ENCODE measurements at places on chromosomes 12 and 14.

GRCh38 chr12:78792052-78792698 lies 72.4 kb upstream of the SYT1 start:
- DNase-seq: no peak

GRCh38 chr12:6363330-6364043 lies 11.9 kb downstream of the SCNN1A start:
- peak; percentile 58 for DNase-seq

GRCh38 chr12:44224399-44225148 lies 388.7 kb downstream of the TMEM117 start:
- DNase-seq: no peak

- DNase-seq: no peak
These were observed 80.8 kb downstream of the BHLHE41 start for GRCh38 chr12:26044007-26044394.

DNA sequence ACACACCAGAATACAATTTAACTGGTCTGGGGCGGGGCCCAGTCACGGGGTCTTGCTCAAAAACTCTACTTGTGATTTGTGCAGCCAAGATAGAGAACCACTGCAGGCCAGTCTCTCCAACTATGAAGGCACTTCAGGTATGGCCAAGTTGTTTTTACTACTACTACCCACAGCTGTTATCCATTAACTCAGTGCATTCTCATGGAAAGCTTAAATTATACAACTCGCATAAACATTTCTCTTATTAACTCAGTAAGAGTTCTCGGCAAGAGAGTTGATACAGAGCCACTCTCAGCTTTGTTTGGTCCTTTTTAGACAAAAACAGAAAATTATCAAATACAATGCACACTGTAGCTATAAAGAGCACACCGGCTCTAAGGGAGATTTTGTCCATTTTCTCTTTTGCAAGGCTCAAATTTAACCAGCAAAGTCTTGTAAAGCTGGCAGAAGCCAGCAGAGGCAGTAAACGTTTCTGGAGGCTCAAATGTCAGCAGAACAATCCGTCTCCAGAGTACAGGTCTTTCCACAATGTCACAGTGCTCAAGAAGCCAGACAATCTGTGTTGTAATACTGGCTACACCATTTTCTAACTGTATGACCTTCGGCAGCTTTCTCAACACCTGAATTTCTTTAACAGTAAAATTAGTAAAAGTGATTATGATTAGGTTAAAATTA lies 85.9 kb downstream of the PTGER2 start:
- DNase-seq: no peak

- DNase-seq: no peak
These were observed 21.9 kb upstream of the CIPC start for GRCh38 chr14:77076113-77076631.

GRCh38 chr12:50753232-50753769 lies 10.6 kb upstream of the ATF1 start:
- DNase-seq: no peak

DNA sequence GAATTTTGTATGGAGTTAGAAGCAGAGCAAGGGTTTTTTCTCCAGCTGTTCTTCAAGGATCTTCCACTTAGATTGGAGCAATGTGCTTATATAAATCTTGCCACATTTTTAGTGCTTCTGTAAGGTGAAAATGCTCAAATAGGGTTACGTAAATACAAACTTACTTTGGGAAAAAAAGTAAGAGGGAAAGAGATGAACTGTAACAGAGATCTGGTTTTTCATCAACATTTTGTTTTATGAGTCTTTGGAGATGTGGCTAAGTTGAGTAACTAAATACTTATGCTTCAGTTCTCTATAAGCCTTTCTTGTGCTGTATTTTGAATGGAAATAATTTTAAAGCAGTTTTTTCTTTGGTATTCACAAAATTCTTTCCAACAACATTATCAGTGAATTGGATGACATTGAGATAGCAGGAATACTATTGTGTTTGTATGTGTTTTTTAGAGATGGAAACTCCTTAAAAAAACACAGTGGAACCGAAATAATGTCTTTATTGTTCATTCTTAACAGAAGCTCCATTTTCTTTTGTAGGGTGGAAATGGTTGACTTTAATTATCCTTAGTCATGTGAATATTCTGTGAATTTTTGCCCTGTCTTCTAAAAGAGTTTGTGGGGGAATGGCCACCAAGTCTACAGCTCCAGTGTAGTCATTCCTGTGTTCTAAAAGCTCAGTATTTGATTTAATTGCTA lies 45.7 kb downstream of the NPAS3 start:
- no peak for DNase-seq

DNA sequence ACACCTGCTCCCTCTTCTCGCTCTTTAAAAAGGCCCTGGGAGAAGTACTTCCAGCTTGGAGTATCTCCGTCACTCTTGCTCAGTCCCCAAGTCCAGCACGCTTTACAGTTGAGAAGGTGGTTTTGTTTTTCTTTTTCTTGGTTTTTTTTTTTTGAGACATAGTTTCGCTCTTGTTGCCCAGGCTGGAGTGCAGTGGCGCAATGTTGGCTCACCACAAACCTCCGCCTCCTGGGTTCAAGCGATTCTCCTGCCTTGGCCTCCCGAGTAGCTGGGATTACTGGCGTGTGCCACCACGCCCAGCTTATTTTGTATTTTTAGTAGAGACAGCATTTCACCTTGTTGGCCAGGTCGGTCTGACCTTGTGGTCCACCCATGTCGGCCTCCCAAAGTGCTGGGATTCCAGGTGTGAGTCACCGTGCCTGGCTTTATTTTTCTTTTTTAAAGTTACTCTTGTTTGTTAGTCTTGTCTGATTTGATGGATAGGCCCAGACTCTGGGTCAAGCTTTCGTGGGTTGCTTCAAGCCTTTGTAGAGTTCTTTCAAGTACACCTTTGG lies 1.9 kb downstream of the TDRD9 start:
- no peak for DNase-seq

DNA sequence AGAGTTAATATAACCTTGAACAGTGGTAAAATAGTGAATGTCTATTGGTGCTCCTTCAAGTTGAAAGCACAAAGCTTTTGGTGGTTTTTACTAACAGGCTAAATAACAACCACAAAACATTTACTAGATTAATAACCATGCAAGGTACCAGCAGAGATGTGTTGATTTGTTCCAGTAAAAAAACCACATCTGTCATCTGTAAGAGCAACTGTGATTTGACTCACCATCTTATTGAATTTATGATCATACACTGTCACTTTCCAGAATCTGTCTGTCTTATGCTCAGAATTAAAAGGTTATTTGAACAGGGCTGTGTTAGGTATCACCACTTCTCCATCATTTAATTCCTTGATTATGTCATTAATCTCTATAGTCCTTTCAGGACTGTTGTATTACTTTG lies 107.0 kb upstream of the PTHLH start:
- peak; percentile 46 for DNase-seq

GRCh38 chr14:53534841-53535240 lies 381.7 kb upstream of the DDHD1 start:
- DNase-seq: no peak

DNA sequence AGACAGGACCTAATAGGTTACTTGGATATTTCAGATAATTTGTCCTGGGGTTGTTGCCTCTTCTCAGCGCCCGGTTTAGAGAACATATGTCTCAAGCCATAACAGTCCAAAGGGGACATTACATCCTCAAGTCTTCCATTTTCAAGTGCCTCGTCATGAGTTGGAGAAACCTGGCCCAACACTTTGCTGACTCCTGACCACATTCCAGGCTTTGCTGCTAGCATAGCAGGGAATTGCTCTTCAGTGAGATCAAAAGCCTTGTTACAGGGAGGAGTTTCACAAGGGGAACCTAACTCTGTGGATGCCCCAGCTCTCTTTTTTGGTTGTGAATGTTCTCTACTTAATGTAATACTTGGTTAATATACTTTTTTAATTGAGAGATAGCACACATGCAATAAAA lies 8.2 kb upstream of the MMP19 start:
- no peak for DNase-seq

GRCh38 chr12:119147847-119148448 lies 30.8 kb upstream of the HSPB8 start:
- DNase-seq: no peak

DNA sequence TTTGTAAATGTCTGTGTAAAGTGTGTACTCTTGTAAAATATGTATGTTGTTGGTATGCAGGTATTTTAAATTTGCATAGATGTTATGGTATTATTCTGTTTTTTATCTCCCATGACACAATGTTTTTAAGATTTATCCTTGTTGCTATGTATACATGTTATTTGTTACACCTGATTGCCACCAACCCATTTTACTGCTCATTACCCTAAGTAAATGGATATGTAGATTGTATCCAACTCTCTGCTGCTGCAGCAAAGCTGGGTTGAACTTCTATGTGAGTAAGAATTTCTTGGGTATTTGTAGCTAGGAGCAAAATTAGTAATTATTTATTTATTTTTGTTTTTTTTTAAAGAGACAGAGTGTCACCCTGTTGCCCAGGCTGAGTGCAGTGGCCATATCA lies 6.2 kb downstream of the APAF1 start:
- no peak for DNase-seq

DNA sequence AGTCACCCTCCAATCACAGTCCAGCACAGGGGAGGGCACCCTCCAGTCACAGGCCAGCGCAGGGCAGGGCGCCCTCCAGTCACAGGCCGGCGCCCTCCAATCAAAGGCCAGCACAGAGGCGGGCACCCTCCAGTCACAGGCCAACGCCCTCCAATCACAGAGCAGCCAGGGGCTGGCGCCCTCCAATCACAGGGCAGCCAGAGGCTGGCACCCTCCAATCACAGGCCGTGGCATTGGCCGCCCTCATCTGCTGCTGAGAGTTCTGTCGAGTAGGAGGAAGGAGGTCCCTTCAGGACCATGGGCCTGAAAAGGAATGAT lies 26.6 kb downstream of the DDX51 start:
- DNase-seq: no peak

GRCh38 chr12:46214668-46215436 lies 54.0 kb downstream of the SLC38A1 start:
- peak; percentile 94 for DNase-seq

DNA sequence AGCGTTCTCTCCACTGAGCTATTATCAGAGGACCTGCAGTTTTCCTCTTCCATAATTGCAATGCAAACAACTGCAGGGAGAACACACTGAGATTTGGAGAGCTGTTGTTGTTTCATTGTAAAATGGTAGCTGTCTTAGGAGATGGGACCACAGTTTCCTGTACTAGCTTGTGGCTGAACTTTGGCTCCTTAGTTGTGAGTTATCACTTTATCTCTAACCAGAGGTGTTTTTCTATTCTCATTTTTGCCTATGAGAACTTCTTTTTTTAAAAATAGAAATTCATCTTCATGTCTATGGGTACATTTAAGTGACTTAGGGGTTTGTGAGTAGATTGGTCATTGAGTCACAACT lies 216.5 kb downstream of the SLC38A4 start:
- DNase-seq: peak; percentile 24

GRCh38 chr12:15701631-15702156 lies 87.5 kb downstream of the EPS8 start:
- DNase-seq: peak; percentile 14

- DNase-seq: no peak
These were observed 69.8 kb downstream of the ZFP36L1 start for GRCh38 chr14:68722968-68723566.

DNA sequence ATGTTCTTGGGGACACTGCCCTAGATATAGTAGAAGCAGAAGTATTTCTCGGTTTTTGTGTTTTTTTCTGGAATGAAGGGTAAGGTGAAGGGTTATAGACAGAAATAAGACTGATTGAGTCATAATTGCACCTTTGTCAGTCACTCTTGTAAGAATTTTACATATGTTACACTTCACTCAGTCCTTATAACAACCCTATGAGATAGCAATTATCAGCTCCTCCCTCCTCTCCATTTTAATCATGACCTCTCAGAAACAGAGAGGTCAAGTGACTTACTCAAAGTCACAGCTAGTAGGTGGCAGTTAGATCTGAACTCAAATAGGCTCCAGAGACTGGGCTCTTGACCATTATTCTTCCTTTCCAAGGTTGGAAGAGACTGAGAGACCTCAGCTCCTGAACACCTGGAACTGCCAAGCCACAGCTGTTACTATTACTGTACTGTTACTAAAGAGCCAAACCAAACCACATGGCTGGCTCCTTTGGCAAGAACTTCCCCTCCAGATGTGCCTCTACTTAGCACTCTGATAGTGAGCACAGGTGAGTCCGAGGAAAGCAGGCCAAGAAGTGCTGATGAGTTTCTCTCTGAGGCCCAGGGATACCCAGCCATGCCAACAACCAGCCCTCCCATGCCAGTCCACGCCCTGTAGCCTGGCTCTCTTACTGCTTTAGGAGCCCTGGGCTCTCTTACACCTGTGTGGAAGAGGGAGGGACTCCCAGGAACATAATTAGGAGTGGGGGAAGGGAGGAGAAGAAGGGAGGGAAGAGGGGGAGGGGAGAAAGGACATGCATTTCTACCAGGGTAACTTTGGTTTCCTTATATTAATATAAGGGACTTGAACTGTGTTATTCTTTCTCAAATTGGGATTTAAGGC lies 121.3 kb downstream of the CRADD start:
- peak; percentile 39 for DNase-seq

DNA sequence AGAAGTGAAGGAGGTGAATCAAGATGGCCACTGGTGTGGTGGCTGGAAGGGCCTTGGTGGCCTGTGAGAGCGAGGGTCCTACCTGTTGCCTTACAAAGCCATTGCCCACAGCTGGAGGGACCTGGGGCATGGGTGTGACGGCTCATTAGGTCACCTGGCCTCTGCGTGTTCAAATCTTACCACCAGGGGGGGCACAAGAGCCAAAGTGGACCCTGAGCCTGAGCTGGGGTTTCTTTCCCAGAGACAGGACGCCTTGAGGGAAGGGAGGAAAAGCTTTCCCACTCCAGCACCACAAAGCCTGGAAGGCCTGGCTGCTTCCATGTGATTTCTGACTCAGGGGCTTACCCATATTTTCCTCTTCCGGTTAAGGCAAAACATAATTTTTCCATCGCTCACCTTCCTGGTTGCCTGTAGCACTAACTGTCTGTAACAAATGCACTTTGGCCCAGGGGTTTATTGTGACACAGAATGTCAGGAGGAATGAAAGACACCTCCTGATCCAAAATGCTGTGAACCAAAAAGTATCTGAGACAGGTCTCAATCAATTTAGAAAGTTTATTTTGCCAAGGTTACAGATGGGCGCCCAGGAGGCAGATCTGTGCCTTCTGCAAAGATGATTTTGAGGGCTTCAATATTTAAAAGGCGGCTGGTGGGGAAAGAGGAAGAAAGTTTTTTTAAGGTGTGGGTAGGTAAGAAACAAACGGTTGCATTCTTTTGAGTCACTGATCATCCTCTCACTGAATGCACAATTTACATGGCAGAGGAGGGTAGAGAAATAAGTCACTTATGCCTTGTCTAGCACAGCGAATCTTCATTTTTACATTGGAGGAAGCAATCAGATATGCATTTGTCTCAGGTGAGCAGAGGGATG lies 4.3 kb upstream of the CD9 start:
- DNase-seq: peak; percentile 76
